ENCODE measurements at places on chromosomes 1 and 21.

GRCh38 chr1:97396463-97396862 is 524.4 kb downstream of the DPYD start:
- DNase-seq: no peak

- peak; percentile 83 for DNase-seq
These were observed at the start of gene ENTREP3 for GRCh38 chr1:155255243-155256007. Gene ENTREP3, minus strand, starts transcription at chr1:155255483. Its CDS starts 606 bp downstream, at chr1:155254877.

DNA sequence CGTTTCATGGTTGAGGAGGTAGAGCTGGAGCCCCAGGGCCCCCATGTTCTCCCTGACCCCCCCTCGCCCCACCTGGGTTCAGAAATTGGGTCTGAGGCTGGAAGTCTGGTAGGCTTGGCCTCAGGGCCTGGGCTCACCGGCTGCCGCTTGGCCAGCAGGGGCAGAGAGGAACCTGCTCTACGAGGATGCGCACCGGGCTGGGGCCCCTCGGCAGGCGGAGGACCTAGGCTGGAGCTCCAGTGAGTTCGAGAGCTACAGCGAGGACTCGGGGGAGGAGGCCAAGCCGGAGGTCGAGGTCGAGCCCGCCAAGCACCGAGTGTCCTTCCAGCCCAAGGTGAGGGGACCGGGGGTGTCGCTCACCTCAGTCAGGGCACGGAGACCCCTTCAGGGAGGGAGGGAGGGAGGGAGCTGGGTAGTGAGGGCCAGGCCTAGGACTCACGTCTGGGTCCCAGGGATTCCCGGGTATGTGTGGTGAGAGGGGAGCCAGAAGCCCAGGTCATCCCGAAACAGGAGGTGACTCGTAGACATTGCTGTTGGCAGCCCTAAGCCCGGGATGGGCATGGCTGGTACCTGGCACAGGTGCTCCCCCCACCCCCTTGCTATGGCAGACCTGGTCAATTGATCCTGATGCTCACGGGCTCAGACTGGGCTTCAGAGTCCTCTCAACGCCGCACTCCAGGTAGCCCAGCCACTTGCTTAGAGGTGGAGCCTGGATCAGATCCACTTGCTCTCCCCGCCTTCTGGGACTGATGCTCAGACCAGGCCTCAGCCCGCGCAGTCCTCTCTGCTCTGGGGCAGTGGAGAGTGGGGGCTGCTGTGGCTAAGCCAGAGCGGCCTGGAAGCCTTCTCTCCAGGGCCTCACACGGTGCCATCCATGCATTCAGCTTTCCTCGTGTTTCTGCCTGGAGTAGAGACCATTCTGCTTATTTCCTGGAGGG is 68.4 kb downstream of the ARHGEF10L start:
- DNase-seq: no peak

GRCh38 chr1:171379846-171380245 is 65.9 kb downstream of the FMO4 start:
- no peak for DNase-seq

DNA sequence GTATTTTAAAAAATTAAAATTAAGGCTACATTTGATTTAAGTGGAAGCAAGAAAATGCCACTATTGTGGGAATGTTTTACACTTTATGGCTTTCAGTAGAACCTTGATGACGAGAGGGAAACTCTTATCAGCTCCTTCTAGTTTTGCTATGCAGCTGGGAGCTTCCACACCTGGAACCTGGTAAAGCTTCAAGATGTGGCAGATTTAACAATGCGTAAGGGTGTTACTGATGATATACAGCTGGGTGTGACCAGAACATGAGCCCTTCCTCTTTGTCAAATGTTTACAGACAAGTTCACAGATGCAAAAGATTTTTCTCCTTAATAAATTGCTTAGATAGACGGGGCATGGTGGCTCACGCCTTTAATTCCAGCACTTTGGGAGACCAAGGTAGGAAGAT is 20.3 kb downstream of the TTC13 start:
- DNase-seq: no peak

DNA sequence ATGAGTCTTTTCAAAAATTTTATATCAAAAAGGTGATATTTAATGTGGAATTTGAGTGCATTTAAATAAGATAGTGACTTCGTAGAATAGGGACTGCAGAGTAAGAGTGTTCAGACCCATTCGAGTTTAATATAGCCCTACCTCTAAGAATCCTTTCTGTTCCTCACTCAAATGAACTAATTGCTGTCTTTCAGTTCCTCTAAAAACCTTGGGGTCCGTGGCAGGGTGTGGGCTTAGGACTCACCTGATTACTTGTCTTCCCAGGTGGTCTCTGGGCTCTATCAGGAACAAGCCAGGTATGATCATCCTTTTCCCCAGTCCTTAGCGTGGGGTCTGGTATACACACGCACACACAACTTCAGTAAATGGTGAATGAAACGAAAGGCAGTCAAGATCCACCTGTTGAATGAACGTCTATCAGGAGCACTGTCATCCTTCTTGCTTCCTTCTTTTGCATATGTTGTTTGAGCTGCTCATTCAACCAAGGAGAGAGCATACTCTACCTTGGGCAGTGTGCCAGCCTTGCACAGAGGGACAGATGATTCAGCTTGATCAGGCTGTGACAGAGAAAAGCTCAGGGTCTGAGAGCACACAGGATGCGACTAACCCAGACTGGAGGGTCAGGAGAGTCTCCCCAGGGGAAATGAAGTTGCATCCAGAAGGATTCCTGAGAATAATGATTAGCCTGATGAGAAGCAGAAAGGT is 1.2 kb upstream of the RNF11 start:
- DNase-seq: peak; percentile 65

DNA sequence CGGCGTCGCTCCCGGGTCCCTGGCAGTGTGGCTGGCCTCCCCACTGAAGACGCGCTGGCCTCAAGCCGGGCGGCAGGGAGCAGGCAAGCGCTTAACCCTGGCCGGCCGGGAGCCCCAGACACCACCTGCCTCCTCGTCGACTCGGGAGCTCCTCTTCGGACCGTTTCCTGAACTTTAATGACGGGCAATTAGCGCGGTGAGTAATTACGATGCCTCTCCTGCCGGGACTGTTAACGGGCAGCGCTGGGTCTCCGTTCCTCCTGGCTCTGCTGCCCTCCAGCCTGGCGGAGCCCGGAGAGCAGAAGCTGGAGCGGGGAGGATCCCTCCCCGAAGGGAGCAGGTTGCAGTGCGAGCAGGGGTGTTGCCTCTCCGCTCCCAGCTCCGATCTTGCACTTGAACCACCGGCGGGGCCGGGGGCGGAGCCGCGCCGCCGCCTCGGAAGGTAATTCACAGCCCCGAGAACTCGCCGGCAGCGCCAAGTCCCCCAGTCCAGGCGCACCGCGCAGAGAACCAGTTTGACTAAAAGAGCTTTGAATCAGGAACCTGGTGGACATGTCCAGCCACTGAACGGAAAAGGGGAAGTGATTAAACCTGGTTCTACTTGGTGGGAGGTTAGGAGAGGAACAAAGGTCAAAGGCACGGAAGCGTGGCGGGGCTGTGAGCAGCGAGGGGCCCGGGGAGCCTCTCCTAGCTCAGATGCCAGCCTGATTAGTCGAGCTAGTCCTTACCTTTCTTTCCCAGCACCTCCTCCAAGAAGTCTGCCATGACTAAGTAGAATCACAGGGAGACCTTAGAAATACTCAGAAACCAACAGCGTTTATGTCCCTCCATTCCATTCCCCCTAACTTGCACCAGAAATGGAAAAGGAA is 18.3 kb upstream of the PLEKHA6 start:
- DNase-seq: peak; percentile 25

GRCh38 chr1:12622506-12622905 is 4.5 kb upstream of the DHRS3 start:
- no peak for DNase-seq

GRCh38 chr1:81499487-81499886 is 301.2 kb upstream of the ADGRL2 start:
- no peak for DNase-seq

- DNase-seq: no peak
These were observed 94.1 kb downstream of the CLDN17 start for GRCh38 chr21:30072496-30072895.

- DNase-seq: no peak
These were observed 77.6 kb upstream of the VANGL1 start for GRCh38 chr1:115564201-115564600.

All from stimulated activated CD4-positive, alpha-beta T cell treated with anti-CD3 and anti-CD28 coated beads, Interleukin-1b, Interleukin-23, amount 100 ng/mL, for 48 hours (primary cell).